M059J (cell line): ENCODE measurements at places on chromosomes 3 and 15. TPM values are rescaled to one million over a fixed set of nuclear protein-coding genes. Genes with fewer than 3 reads are reported as not detected.

The DZIP3 gene
- 9.1 and 14.6 TPM in 2 replicates for total RNA-seq

The LRRN1 gene
- 1.3 and 1.6 TPM in 2 replicates for total RNA-seq

The KBTBD13 gene
- not detected in 2 replicates for total RNA-seq

The SSUH2 gene
- 0.05 TPM in 1 of 2 replicates, not detected in the other for total RNA-seq

The AHSG gene
- total RNA-seq = not detected in 2 replicates

The CCDC9B gene
- total RNA-seq = 9.4 and 14.1 TPM in 2 replicates

The PARL gene
- 73.0 and 75.4 TPM in 2 replicates for total RNA-seq

The EFCAB12 gene
- total RNA-seq = not detected in 2 replicates

The FAM174B gene
- 19.9 and 20.1 TPM in 2 replicates for total RNA-seq

- DNase-seq = no peak
Measured at GRCh38 chr3:164113371-164114332, 964.6 kb downstream of the SI start.

DNA sequence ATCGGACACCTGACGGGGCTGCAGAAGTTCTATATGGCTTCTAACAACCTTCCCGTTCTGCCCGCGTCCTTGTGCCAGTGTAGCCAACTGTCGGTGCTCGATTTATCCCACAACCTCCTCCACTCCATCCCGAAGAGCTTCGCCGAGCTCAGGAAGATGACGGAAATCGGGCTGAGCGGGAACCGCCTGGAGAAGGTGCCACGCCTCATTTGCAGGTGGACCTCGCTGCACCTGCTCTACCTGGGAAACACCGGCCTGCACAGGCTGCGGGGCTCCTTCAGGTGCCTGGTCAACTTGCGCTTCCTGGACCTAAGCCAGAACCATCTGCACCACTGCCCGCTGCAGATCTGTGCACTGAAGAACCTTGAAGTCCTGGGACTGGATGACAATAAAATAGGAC, 9.8 kb upstream of the LRRC34 start:
- no peak for DNase-seq

- DNase-seq = peak; percentile 79
Measured at GRCh38 chr15:44712346-44713005, 1.2 kb downstream of the B2M start.

DNA sequence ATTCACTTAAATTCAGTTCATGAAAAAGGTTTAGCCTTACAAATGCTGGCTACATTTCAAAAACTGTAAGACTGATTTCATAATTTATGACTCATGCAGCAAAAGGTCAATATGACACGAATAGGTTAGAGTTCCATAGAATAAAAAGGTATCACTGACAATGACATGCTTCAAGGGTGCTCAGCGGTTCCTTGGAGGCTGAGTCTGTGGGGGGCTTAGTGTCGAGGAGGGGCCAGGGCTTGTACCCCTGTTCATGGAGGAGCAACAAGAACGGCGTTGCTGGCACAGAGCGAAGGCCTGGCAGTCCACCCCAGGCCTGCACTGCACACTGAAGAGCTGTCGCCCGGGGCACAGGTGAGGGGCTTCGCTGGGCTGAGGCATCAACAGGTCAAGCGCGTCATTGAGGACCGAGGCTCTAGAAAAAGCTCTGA, 174.2 kb downstream of the NR1D2 start:
- peak; percentile 54 for DNase-seq

GRCh38 chr3:32963871-32964270, 12.4 kb downstream of the CCR4 start:
- DNase-seq = no peak

DNA sequence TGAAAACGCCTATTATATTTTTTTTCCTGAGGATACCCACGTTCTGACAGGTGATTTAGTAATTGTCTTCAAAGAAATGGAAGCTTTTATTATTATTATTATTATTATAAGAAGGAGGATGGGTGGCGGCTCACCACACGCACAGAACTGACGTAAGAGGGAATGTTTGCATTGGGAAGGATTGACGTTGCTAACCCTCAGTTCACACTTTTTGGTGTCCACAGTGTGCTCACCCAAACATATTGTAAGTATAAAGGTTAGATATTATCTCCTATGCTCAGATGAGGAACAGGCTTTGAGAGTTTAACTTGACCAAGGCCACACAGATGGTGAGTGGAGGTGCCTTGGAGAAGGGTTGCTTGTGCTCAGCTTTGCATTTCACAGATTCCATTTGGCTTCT, 533.5 kb upstream of the TBL1XR1 start:
- DNase-seq = no peak

- no peak for DNase-seq
Measured at GRCh38 chr15:100653608-100654007, 51.2 kb downstream of the ASB7 start.

GRCh38 chr15:100097342-100098127, 244.2 kb downstream of the ADAMTS17 start:
- DNase-seq = no peak

DNA sequence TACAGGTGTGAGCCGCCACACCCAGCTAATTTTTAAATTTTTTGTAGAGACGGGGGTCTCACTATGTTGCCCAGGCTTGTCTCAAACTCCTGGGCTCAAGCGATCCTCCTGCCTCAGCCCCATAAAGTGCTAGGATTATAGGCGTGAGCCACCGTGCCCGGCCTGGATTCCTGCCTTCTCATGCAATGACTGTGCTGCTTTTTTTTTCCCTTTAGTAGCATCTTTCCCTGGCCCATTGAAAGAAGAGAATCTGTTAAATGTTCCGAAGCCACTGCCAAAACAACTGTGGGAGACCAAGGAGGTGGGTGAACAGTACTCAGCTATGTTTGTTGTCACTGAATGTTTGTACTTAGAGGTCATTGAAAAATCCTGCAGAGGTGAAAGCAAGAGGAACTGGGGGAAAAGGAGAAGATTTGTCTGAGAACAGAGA, 88.0 kb downstream of the CRTC3 start:
- DNase-seq = no peak

DNA sequence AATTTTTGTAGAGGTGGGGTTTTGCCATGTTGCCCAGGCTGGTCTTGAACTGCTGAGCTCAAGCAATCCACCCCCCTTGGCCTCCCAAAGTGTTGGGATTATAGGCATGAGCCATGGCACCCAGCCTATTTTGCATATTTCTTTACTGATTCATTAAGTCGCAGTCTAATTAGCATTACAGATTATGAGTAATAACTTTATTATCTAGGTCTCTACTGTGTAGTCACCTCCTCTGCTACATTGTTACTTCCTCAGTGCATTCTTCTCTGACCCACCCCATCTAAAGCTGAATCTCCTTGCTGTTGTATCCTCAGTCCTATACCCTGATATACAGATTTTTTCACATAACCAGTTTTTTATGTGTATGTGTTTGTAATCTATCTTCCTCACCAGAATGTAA, 61.7 kb downstream of the TFDP2 start:
- DNase-seq = peak; percentile 92

DNA sequence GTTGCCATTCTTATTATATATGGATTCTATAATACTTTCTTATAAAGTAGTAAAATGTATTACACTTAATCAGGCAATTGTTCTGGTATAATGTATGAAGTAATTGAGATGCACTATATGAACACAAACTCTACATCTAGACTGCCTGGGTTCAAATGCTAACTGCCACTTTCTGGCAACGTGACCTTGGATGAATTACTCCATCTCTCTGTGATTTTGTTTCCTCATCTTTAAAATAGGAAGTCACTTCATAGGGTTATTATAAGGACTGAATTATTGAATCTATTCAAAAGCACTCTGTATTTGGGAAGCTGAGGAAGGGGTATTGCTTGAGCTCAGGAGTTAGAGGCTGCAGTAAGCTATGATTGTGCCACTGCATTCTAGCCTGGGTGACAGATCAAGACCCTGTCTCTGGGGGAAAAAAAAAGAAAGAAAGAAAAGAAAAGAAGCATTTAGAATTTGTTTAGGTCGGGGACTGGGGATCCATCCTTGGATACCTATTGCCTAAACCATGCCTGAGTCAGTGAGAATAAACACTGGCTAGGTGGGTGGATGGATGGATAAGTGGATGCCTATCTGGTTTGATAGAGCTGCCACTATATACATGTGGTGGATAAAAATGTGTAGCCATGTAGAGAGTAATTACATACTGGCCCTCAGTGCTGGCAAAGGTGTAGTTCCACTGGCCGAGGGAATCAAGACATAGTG, 2.5 kb downstream of the TM4SF1 start:
- no peak for DNase-seq

DNA sequence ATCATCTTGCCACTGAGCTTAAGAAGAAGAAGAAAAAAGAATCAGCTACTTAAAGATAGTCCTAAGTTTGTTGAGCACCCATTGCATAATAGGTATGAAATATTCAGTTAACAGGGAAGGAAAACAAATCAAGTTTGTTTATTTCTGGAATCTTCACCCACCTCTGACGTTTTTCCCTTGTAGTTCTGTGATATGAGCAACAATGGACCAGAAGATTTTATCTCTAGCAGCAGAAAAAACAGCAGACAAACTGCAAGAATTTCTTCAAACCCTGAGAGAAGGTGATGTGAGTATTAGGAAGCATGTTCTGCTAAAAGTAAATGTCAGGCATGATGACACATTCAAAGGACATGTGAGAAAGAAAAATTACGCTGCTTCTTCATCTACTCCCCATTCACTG, 3.7 kb downstream of the FANCI start:
- DNase-seq = no peak

DNA sequence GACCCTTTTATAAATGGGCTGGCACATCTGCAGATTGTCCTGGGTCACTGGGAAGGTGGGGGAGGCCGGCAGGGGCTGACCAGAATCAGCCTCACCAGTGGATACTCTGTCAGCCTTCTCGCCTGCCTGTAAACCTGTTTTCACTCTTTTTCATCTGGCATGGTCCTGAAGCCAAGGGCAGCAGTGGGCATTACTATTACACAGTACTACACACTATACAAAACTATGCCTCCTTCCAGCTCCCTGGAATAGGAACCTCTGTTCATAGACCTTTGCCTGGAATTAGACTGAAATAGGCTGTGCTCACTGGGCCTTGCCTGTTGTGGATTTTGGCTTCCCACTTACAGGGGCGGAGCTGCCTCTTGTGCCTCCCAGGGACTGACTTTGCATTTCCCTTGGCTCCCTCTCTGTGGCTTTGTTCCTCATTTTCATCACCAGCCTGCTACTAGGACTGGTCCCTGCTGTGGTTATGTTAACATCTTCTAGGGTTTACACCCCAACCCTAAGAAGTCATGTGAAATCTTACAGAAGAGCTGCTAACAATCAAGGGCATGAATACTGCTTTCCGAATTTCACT, 120.7 kb downstream of the FNDC3B start:
- DNase-seq = no peak

DNA sequence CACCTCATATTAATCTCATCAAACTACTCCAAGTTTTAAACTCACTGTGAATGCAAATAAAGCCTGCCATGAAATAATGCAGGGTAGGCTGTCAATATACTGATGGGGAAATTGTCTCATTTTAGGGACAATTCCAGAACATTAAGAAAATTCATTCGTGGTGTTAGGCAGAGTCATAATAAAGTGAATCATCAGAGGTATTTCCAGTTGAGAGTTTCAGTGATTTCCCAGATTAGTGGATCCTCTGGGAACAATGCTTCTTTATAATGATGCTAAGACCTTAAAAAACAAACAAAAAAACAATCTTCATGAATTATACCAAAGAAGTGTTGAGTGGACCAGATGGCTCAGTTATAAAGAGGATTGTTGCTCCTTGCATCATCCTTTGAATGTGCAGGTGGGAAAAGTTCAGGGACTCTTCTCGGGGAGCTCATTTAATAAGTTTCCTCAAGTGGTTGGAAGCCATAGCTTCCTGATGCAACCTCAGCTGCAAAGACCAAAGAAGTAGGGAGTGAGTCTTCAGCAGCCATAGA, 360.9 kb upstream of the TRIM42 start:
- DNase-seq = peak; percentile 12

DNA sequence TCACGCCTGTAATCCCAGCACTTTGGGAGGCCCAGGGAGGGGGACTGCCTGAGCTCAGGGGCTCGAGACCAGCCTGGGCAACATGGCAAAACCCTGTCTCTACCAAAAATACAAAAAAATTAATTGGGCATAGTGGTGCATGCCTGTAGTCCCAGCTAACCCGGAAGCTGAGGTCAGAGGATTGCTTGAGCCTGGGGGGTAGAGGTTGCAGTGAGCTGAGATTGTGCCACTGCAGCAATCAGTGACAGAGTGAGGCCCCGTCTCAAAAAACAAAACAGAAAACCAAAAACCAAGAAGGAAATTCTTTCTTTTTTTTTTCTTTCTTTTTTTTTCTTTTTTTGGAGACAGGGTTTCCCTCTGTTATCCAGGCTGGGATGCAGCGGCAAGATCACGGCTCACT, 3.5 kb downstream of the SPATA12 start:
- no peak for DNase-seq

GRCh38 chr3:120160050-120160449, 65.8 kb upstream of the GSK3B start:
- peak; percentile 96 for DNase-seq

DNA sequence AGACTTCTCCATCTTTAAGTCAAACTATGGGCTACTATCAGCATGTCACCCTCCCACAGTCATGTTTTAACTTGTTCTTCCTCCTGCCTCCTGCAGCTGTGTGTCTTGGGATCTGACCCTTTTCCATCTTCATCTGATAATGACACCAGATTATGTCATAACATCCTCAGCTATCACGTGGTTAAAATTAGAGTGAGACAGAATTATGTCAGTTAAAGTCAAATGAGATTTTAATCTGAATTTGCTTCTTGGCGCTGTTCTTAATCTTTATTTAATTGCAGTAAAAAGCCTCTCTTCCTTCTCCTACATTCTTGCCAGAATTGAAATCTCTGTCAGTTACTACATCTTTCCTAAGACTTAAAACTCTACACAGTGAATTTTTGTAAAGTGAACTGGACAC, 107.2 kb downstream of the ARPP21 start:
- no peak for DNase-seq

DNA sequence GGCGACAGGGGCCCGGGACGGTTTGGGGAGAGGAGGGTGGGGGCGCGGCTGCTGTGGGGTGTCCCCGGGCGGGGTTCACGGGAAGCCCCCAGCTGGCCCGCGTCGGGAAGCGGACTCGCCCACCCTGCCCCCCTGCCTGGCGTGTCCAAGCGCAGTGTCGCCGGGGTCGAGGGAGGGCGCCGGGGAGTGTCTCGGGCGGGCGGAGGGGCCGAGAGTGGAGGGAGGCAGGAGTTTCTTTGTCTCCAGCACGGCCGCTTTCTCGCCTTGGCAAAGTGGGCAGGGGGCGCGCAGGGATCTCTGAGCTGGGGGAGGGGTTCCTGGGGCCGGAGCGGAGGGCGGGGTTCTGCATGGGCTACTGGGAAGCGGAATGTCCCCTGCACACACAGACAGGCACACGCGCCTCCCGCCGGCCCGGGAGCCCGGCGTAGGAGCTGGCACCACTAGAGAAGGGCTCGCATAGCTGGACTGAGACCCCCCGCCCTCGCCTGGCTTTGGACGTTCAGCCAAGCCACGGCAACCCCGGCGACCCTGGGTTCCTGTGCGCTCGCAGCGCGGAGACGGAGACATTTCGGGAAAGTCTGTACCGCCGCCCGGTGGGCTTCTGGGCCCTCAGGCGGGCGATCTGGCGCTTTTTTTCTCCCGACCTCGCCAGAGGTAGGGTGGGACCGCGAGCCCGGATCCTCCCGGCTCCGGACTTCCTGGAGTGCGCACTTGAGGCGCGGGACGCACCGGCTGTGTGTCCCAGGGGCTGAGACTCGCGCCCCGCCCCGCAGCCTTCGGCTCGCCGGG, 822 bp downstream of the ST8SIA2 start:
- peak; percentile 6 for DNase-seq
